ENCODE measurements at places on chromosomes 11 and 22.

DNA sequence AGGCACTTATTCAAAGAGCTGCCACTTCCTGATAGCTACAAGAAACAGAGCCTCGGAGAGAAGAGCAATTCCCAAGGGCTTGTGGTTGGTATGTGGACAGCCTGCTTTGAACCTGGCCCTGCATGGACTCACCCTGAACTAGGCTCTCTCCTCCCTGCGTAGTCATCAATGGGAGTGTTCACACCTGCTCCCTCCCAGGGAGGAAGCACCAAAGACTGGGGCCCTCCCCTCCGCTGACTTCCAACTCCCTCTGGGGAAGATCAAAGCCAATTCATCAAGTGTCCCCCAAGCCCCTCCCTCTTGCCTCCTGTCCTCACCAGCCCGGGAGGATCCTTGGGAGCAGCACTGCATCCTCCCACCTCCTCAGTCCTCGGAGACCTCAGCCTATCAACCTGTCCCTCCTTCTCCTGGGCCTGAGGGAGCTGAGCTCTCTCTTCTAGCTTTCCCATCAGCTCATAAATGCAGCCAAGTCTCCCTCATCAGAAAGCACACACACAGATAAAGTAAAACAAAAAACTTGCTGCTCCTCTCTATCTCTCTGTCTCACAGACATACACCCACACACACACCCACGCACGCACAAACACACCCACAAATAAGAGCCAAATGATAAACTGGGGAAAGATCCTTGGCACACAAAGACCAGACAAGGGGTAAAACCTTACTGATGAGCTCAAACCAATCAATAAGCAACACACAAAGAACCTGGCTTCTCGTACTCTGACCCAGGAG is 3.3 kb downstream of the A4GALT start:
- no peak for DNase-seq

DNA sequence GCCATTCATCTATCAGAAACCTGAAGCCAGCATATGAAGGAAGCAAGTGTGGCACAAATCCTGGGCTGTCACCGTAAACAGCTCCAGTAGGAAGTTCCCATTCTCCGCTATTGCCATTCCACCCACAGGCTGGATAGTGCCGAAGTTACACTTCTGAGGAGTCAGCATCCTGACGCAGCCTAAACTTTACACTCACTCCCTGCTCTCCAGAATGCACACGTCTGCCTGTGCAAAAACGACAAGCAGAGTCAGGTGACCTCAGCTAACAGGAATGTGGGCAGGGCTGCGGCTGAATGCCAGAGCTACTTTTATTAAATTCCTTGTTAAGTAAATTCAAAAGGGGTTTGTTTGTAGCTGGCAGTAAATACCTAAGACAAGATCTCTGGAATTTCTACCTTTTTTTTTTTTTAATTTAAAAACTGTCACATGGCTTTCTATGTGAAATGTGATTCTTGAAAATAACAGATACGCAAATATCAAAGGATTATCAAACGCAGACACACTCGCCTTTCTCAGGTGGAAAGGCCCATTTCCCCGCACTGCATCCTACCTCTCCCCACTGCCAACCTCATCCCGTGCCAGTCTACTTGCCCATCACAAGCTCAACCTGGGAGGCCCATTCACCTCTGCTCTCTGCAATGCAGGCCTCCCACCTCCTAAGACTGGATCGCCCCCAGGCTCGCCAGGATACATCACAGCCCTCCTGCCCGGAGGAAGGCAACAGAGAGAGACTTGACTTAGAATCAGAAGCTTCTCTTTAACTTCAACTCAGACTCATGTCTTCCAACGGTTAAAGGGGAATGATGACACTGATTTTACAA is 33.5 kb downstream of the NFRKB start:
- no peak for DNase-seq

DNA sequence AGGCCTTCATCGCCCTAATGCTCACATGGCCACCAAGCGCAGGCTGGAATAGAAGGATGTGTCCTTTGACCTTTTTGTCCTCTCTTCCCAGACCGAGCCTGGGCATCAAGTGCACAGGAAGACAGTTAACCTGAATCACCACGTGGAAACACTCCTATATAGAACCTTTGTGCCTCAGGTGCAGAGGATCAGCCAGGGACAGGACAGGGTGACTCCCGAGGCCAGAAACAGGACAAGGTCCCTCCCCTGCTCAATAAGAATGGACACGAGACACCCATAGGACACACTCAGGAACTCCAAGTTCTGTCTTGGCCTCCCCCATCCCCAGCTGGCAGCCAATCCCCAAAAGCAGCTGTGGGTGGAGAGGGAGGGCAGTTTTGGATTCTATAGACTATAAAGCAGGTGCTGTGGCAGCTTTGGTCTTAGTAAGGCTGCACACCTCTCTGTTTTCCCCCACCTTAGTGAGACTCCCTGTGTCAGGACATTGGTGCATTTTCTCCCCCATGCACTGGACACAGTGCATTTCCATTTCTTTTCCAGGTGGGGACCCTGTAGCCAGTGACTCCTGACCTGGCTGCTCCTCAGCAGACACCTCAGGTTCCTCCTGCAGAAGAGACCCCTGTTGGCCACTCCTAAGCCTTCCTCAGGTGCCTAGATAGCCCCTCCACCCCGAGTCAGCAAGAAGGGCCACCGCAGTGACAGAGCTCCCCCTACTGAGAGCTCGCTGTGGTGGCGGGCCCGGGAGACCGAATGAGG is 43.6 kb upstream of the POU2AF1 start:
- no peak for DNase-seq

- no peak for DNase-seq
Measured at GRCh38 chr22:17402293-17402692, 33.0 kb downstream of the CECR2 start.

GRCh38 chr11:20249796-20250195 is 89.5 kb upstream of the DBX1 start:
- DNase-seq: no peak

DNA sequence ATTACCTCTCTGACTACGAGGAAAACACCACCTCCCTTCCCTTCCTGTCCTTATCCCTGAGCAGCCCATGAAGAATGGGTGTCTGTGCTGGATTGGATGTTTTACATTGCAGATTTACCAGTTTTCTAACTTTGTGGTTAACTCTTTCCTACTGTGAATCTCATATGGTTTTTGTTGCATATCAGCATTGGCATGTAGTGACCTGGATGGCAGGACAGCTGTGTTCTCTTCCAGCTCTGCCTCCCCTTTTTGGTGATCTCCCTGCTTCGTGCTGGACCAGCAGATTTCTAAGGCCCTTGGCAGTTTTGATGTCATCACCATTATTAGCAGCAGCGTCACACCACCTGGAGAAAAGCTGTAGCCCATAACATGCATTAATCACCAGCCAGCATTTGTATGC is 26.7 kb downstream of the OR6Q1 start:
- no peak for DNase-seq

DNA sequence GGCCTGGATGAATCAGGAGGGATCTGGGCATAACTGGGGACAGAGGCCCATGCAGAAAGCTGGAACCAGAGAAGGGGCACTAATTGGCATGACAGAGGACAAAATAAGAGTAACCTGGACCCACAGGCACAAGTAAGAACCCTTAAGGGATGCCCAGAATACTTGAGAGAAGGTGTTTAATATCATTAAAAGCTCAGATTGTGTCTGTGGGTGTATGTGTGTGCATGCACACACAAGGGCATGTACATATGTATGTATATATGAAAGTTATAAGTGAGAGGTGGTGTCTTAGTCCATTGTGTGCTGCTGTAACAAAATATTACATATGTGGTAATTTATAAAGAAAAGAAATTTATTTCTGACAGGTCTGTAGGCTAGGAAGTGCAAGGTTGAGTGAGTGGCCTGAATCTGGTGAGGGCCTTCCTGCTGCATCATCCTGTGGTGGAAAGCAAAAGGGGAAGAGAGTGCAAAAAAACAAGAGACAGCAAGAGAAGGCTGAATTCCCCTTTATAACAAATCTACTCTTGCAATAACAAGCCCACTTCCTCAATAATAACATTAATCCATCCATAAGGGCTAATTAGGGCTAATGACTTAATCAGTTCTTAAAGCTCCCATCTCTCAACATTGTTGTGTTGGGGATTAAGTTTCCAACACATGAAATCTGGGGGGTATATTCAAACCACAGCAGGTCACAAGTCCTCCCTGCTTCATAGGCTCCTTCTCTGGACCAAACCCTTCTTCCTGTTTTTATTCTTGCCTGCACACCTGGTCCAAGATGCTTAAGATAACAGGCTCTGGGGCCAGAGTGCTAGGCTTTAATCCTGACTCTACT is 68.3 kb upstream of the POU2AF2 start:
- no peak for DNase-seq

DNA sequence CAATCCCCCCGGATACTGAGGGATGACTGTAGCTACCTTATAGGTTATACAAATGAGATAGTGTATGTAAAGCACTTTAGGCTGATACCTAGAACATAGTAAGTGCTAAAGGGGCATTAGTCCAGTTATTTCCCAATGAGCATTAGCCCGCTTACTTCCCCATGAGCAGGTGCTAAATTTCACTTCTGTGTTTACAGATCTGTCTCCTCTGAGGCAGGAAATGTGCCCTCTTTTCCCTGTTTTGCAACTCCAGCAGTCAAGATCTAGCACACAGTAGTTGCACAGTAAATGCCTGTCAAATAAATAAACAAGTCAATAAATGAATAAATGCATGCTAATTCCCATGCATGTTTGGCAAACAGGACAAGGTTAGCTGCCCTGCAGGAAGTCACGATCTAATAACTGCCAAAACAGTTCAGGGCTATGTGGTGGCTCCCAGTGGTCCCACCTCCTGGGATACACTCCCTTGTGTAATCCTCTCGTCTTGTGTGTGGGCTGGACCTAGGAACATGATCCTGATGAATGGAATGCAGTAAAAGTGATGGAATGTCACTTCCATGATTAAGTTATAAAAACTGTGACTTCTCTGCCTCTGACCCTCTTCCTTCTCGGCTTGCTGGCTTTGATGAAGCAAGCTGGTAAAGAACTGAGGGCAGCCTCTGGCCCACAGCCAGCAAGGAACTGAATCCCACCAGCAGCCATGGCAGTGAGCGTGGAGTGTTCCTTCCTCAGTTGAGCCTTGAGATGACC is 459.0 kb downstream of the SOX6 start:
- DNase-seq: no peak

DNA sequence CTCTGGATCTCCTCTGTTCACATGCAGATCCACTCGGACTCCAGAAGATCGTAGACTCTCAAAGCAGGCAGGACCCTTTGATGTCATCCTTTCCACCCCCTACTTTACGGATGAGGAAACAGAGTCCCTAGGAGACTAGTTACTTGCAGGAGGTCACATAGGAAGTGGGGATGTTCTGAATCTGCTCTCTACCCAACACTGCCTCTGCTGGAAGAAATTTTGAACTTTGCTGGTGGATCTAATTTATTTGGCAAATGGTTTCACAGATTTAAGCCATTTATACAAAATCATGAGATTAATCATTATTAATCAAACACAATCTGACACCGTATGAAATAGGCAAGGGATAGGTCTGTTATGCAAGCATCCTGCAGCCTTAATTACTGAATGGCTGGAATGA is 55.0 kb upstream of the USP47 start:
- no peak for DNase-seq

GRCh38 chr11:66349084-66349386 is 1.6 kb upstream of the B4GAT1 start:
- no peak for DNase-seq

DNA sequence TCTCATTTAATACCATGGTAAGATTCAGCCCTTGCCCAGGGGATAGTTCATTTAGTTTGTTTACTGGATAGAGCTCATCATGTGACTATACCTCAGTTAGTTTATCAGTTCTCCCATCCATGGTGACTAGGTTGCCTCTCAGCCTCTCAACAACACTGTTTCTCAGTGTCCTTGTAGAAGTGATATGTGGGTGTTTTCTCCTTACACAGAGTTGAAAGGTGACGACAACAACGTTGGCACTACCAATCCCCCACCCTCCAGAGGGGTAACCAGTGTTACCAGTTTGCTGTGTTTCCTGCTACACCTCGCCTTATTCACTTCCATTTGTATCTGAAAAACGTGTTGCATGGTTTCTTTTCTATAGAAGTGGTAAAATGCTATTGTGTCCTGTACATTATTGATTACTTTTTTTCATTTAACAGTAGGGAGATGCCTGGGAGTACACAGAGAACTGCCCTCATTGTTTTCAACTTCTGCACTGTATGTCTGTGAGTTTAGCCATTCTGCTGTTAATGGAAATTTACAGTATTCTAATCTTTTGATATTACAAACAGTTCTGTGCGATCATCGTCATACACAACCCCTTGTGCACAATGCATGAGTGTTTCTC is 11.6 kb downstream of the NEAT1 start:
- no peak for DNase-seq

- DNase-seq: no peak
Measured at GRCh38 chr11:2313051-2313951, 11.5 kb downstream of the TSPAN32 start.

DNA sequence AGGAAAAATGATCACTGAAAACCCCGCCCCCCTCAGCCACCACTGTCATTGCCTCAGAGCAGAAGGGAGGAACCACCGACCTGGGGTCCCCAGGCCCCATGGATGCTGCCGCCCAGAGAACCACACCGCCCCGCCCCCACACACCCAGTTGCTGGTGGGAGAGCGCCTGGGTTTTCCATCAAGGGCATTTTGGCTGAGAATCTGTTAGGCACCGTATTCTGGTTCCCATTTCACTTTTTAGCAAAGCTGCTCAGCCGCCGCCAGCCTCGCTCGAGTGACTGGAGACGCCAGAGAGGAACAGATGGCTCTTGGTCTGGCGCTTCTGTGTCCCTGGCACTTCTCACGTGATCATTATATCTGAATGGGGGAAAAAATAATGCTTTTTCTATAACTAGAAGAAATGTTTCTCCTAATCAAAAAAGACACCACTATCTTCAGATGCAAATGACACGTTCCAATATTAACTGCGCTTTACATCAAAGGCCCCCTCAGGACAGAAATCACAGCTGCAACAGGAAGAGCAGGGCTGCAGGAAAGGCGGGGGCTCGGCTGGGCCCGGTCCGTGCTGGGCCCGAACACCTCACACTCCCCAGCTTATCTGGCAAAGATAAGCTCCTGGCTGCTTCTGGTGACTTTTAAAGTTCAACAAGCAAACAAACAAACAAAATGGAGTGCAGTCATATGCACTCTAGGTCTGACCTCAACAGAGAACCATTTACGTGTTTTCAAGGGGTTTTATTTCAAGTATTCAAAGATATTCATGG is 149.8 kb downstream of the MPPED1 start:
- no peak for DNase-seq

DNA sequence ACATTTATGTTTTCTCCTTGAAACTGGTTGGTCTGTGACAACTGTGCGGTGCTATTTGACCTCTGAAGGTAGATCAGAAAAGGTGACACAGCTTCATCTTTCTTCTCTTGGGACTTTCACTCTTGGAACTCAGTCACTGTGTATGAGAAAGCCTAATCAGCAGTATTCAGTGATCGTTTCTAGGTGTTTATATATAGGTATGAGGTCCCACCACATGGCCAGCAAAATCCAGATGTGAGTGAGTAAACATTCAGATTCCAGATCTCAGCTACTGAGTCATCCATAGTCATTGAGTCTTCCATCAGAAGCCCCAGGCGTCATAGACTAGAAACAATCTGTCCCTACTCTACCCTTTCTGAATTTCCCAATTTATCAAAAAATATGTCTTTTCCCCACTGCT is 117.3 kb upstream of the CTSC start:
- DNase-seq: no peak

- DNase-seq: no peak
Measured at GRCh38 chr11:6022956-6023355, 7.6 kb downstream of the OR56A1 start.

All from effector memory CD4-positive, alpha-beta T cell (primary cell).